ENCODE measurements at places on chromosomes 5 and 9.

DNA sequence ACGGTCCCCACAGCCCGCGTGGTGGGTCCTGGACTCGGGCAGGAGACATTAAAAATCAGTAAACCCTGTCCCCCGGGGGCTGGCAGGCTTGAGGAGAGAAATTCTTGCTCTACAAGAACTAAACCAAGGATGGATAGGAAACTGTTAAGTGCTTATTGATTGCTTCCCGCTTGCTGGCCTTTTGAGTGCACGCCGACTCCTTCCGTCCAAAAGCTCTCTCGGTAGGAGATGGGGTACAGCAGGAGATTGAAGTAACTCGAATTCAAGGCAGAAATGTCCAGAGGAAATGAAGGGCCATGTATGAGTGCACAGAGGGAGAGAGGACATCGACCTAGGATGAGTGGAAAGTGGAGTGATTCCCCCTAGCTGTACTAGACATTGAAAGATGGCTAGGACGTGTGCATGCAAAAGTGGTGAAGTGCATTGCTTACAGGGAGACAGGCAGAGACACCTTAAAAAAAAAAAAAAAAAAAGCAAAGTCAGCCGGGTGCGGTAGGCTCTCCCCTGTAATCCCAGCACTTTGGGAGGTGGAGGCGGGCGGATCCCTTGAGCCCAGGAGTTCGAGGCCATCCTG is 923 bp downstream of the RECK start:
- no peak for DNase-seq

GRCh38 chr5:32482193-32482592 is 37.7 kb upstream of the ZFR start:
- no peak for DNase-seq

- no peak for DNase-seq
These were observed 192.8 kb upstream of the ANKH start for GRCh38 chr5:15064396-15064795.

DNA sequence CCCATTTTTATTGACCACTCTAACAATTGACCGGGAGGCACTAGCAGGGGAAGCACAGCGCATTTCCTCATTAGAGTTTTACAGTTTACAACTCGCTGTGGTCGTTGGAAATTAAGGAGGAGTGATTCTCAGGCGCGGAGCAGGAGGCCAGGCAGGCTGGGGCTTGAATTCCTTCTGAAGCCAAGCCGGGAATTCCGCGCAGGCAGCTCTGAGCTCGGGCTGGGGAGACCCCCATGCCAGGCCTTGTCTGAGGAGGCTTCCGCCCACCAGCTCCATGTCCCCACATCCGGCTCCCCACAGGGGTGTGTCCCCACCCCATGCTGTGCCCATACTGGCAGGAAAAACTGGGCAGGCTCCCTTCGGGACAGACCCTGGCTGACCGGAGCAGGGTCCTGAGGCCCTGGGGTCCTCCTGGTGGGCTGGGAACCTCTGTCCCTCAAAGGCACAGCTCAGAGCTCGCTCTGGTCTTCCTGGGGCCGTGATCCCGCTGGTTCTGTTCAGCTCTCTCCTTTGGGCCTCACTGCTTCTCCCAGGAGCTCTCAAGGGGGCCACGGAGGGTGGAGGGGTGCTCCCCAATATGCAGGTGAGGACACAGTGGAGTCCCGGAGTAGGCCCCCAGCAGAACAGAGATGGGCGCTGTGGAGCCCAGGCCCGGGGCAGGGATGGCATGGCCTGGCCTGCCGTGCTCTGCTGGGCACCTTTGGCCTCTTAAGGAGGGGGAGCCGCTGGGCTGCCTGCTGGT is 1.3 kb upstream of the NRARP start:
- DNase-seq = no peak

GRCh38 chr5:55104036-55104772 is 1.8 kb downstream of the GZMA start:
- peak; percentile 11 for DNase-seq

DNA sequence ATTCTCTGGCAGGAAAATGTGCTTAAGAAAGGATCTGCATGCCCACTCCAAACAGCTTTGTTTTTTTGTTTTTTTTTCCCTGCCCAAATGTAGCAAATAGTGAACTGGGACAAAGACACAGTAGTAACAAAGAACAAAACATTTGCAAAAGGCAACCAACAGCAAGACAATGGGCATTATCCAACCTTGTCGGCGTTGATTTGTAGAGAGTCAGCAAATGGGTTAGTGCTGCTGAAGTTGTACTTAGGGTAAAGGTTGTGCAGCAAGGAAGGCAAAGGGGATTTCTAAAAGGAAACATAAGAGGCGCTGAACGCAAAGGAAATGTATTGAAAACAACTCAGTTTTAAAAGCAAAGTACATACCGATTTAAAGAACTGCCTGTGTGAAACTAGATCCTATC is 136.2 kb downstream of the MPDZ start:
- DNase-seq = no peak

DNA sequence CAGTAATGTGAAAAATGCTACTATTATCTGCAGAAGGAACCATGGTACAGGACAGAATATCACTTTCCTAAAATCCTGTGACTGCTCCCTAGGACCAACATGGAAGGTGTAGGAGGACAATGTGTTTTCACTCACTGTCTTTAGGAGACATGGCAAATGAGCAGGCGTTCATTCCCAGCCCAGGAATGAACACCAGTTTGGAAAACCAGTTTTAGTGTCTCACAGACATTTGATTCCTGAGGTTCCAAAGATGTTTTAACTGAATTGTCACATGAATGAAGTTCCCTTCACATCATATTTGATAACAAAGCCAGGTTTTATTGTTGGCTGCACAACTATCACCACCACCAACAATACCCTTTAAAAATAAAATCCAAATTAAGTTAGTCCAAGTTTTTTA is 178.2 kb downstream of the ENC1 start:
- DNase-seq = no peak

GRCh38 chr5:10266839-10267238 is 16.8 kb downstream of the CCT5 start:
- DNase-seq = no peak

GRCh38 chr5:170267431-170268152 is 30.0 kb downstream of the LCP2 start:
- DNase-seq = no peak

GRCh38 chr5:159678657-159679392 is 237.5 kb upstream of the ADRA1B start:
- no peak for DNase-seq

GRCh38 chr9:93329629-93330280 is 121.7 kb upstream of the FAM120A start:
- no peak for DNase-seq

GRCh38 chr5:17235731-17236330 is 18.4 kb downstream of the BASP1 start:
- no peak for DNase-seq

- no peak for DNase-seq
These were observed 42.5 kb upstream of the SPATA31E1 start for GRCh38 chr9:87840134-87840533.

DNA sequence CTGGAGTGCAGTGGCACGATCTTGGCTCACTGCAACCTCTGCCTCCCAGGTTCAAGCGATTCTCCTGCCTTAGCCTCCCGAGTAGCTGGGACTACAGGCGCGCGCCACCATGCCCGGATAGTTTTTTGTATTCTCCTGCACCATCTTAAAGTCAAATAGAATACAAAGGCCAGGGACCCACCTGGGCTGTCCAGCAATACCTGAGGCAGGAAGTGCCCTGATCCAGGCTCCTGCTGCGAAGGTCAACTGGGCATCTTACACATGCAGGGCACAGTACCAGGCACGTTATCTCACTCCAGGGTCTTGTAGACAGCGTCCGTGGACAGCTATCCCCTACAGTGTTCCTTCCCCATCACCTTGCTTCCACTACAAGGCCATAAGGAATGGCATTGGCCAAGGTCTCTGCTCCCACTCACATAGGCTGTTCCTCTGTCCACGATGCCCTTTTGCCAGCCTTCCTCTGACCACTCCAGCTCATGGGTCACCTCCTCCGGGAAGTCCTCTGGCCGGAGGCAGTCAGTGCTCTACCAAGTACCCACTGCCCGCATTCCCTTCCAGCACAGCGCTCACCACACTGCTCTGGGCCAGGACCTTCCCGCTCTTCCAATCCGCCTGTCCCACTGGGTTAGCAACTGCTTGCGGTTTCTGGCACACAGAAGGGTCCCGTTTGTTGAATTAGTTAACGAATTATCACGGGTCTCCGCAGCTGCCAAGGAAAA is 978 bp downstream of the P4HA2 start:
- DNase-seq = no peak

GRCh38 chr9:93613791-93614190 is 37.4 kb downstream of the PHF2 start:
- DNase-seq = no peak

- DNase-seq = no peak
These were observed 182.5 kb downstream of the HSPA4 start for GRCh38 chr5:133234273-133234672.

DNA sequence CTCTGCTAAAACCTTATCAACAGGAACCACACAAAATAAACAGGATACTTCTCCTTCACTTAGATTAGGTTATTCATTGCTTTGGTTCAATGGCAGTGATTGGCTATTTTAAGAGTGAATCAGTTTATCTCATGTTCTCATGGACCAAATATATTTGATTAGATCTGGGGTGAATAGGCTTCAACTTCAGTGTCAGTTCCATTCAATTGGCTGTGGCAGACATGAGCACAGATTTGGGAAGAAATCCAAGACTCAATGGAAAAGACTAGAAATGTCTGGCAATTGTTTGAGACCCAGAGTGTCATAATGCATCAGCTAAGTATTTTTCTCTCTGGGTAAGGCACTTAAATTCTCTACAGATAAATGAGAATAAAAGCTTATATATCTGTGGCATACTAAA is 37.1 kb downstream of the CDH18 start:
- DNase-seq = no peak

DNA sequence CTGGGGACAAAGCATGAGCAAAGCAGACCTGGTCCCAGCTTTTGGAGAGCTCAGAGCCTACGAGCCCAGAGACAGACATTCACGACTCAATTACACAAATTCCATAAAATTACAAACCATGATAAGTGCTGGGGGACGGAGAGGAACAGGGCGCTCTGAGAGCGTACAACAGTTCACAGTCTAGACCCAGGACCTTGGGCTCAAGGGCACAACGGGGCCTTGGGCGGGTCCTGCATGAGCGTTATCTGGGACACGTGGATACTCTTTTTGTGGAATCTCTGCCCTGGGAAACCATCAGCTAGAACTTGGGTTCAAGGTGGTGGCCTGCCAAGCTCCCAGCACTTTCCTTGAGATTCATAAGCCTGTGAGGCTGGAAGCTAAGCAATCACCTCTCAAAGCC is 9.4 kb upstream of the ANXA6 start:
- DNase-seq = no peak

DNA sequence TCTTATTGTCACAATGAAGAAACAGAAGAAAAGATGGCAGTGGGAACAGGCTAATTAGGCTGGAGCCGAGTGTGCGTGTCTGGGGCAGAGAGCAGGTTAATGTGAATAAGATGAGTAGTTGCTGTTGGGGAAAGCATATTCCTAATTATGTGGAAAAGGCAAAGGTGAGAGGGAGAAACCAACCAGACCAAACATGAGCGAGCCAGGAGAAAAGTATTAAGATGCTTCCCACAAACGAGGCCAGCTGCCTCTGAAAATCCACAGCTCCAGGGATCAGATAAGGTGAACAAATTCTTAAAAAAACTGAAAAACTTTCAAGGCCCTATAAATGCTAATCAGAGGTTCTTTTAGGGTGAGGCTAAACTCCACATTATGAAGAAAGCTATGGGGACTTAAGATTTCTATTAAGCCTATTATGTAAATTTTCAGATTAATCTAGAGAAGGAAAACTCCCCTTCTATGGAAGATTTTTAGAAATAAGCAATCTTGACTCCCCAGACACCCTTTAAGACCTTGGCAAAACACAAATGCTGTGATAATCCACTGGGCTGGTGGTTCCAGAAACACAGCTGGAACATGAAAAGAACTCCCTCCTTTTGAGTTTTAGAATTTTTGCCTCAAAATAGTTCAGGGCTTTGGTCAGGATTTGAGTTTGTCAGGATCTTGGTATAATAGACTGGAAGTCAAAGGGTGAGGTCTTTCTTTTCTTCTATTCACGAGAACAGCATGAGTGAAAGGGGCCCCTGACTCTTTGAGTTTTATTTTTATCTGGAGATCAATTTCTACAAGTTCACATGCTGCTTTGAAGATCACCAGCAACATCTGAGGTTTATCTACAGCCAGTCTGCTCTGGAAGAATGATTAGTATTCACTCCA is 238.1 kb downstream of the SPOCK1 start:
- no peak for DNase-seq

- DNase-seq = no peak
These were observed 60.5 kb downstream of the GLDC start for GRCh38 chr9:6584881-6585597.

- DNase-seq = no peak
These were observed 35.2 kb upstream of the PSD2 start for GRCh38 chr5:139760066-139761056.

DNA sequence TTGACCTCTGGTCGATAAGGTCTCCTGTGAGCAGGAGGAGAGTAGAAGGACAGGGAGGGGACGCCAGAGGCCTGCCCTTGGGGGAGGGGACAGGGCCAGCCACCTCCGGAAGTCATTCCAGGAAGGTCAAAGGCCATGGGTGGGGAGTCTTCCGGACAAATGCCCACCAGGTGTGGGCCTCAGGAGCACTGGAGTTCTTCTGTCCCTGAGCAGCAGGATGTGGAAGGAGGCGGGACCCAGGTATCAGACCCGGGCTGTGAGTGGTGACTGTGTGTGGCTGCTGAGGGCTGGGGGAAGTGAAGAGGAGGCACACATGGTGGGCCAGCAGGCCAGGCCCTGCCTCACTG is 13.9 kb downstream of the FGF18 start:
- no peak for DNase-seq

DNA sequence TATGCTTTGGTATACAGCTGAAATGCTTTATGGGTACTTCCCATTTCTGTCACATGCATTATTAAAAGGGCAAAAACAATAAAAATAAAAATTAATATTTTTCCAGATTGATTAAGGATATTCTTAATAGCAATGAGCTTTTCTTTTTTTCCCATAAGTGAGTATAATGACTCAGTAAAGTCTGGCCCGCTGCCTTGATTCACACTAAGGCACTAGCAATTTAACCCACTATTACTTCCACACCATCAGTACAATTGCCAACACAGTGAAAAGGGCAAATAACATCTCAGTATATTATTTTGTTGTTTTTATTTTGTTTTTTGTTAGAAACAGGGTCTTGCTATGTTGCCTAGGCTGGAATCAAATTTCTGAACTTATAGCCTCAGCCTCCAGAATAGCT is 150.1 kb downstream of the RNF180 start:
- no peak for DNase-seq

GRCh38 chr5:108900668-108901067 is 153.0 kb downstream of the FER start:
- no peak for DNase-seq
